ENCODE measurements at places on chromosomes 11 and 22. TPM values are rescaled to one million over a fixed set of nuclear protein-coding genes. Genes with fewer than 3 reads are reported as not detected.

- DNase-seq = no peak
Observed at GRCh38 chr11:121372028-121372427, 79.5 kb downstream of the SC5D start.

DNA sequence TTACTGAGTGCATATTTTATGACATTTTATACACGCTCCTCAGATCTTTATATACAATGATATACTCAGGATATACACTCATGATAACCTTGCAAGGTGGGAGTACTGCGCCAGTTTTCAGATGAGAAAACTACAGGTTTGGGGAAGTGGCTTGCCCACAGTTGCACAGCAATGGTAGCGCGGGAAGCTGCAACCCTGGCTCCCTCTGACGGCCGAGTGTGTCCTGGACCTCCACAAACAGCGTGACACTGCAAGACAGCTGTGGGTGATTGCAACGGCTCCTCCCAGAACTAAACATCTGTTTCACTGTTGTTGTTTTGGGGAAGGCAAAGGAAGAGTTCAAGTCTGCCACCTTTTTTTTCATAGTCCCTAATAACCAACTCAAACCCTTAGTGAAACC, 47.0 kb downstream of the PACSIN2 start:
- DNase-seq = peak; percentile 73

GRCh38 chr11:30440510-30440909, 117.6 kb downstream of the ARL14EP start:
- no peak for DNase-seq

Gene CASP1
- 8.8 TPM for total RNA-seq

Gene POU2F3
- total RNA-seq = not detected

GRCh38 chr11:121452609-121453150, at the start of gene SORL1-AS1:
TSS of gene SORL1-AS1 (minus strand) at chr11:121452967.
- DNase-seq = no peak

- no peak for DNase-seq
Observed at GRCh38 chr11:126404367-126404766, 48.9 kb downstream of the ST3GAL4 start.

DNA sequence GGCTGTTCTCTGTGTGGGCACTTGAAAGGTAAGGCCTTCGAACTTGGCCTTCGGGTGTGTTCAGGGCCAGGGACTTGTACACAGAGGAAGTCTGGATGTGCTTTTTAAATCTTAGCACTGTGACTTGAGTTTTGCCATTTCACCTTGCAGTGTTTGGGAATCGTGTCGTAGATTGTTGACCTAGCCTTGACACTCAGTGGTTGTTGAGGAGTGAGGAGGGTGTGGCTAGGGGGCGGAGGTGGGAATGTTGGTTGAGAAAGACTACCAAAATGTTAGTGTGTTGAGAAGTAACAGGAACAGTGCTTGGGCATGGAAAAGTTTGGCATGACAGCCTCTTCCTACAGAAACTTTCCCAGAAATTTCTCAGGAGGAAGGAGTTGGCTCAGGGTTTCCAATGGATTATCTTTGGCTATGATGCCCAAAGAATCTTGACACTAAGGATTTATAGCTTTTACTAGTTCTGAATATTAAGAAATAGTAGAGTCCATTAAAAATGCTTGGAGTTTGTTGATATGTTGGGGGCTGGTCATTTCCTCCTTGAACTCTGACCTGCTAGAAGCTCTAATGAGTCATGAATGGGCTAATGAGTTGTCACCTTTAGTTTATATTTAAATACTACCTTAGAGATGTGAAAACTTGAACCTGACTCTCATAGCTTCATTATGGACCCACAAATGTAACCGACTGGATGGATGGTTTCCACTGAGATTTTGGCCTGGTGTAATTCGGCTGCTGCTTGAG, 40.6 kb downstream of the BARX2 start:
- no peak for DNase-seq

GRCh38 chr11:108491936-108492335, 6.2 kb downstream of the POGLUT3 start:
- DNase-seq = no peak

DNA sequence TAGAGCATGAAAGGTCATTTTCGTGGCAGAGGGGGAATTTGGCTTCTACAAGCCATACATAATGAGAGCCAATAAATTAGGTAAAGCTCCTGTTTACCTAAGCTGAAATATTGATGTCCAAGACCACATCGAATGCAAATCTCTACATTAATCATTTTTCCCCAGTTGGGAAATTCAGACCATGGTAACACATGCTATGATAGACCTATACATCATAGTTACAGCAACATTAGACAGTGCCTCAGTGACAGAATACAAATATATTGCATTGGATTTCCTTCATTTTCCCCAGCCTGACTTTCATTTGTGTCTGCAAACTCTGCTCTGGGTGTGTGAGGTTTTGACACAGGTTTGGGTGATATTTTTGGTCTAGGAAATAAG, 1079.7 kb upstream of the TENM4 start:
- DNase-seq = no peak

DNA sequence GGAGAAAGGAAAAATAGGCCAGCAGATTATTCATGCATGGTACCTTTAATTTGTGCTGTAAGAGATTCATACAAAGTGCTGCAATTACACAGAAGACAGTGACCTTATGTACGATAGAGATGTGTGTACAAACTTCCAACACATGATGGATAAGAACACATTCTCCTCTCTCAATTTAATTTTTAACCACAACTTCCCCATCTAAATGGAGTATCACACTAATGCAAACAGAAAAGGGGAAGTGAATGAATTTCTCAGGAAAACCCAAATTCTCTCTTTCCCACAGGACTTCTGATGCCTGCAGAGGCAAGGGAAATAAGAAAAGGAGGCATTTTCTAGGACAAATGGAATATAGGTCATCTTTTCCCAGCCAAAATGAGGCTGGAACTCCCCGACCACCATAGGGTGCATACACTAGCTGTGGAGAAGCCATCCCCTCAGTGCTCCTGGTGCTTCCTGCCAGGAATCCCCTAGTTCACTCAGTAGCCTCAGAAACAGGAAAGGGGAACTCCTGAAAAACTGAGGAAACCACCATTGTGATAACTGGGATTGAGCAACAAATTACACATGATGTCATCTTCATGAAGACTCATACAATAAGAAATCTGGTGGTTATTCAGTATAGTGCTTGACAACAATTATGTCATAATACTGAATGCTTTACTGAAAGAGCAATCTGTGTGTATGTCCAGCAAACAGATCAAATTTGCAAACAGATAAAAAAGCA, 22.4 kb downstream of the MMP10 start:
- DNase-seq = no peak

Gene OR4A16
- not detected for total RNA-seq

DNA sequence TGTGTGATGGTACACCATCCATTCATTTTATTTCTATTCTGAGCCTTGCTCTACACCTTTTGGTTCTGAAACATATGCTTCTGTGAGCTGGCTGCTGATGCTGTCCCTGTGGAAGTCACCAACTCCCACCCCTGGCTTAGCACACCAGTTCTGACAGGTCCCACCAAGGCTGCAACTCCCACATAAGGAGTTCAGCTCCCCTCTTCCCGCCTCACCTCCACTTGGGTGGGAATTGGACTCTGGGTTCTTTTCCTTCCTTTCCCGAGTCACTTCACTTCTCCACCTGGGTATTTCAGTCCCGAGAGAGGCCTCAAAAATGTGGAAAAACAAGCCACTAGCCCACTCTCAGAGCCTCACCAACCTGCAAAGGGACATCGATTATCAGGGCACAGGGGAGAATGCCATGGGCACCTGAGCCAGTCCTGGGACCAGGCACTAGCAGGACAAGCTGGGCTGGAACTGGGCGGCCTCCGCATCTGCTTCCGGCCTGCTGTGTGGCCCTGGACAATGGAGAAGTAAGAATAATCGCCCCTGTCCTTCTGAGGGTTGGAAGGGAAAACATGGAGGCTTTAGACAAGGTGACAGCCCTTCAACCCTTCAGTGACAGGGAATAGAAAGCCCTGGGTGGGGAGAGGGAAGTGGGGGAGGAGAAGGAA, 80.1 kb downstream of the IGLL1 start:
- DNase-seq = no peak

DNA sequence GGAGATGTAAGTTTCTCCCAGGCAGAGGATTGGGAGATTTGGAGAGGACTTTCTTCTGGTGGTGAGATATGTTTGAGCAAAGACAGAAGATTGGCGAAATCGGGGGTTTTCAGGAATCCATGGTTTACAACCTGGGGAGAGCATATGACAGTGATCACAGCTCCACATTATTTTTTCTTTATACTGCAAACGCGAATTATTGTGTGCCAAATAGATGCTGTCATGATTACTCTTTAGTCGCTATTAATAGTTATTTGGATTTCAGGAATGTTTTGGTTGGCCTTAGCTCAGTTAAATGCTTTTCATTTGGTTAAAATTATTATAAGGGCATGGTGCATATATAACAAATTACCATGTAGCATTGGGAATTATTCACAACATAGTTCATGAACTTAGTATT, 15.2 kb downstream of the ATXN10 start:
- no peak for DNase-seq

Gene B3GAT1
- not detected for total RNA-seq

GRCh38 chr11:33320016-33320813, 63.0 kb downstream of the HIPK3 start:
- no peak for DNase-seq

DNA sequence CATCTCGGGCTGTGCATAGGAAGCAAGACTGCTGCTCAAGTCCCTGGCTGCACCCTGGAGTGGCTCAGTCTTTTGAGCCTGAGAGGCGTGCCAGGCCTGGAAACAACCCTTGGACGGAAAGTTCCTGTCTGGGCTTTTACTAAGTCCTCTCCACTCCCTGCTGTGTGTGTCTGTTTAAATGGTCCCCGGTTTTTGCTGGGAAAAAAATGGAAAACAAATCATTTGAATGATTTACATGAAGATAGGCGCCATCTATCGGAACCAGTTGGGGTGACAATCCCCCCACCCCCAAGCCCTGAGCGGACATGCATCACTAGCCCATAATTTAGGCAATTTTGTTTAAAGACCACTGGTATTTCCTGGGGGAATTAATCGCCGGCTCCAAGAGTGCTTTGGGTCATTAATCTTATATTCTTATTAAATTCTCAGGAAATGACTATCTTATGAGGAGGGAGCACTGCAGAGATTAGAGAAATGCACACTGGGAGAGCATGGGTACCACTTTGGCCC, 2.7 kb upstream of the GAB2 start:
- peak; percentile 86 for DNase-seq

Gene GTSE1
- total RNA-seq = 0.16 TPM

DNA sequence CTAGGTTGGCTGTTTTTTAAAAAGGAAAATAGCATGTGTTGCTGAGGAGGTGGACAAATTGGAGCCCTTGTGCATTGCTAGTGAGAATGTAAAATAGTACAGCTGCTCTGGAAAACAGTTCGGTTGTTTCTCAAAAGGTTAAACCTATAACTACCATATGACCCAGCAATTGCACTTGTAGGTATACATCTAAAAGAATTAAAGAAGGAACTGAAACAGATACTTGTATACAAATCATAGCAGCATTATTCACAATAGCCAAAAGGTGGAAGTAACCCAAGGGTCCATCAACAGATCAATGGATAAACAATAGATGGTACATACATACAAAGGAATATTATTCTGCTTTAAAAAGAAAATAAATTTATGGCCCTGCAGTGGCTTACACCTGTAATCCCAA, 111.4 kb downstream of the CSTPP1 start:
- no peak for DNase-seq
